ENCODE measurements at places on chromosomes 3 and 15.

DNA sequence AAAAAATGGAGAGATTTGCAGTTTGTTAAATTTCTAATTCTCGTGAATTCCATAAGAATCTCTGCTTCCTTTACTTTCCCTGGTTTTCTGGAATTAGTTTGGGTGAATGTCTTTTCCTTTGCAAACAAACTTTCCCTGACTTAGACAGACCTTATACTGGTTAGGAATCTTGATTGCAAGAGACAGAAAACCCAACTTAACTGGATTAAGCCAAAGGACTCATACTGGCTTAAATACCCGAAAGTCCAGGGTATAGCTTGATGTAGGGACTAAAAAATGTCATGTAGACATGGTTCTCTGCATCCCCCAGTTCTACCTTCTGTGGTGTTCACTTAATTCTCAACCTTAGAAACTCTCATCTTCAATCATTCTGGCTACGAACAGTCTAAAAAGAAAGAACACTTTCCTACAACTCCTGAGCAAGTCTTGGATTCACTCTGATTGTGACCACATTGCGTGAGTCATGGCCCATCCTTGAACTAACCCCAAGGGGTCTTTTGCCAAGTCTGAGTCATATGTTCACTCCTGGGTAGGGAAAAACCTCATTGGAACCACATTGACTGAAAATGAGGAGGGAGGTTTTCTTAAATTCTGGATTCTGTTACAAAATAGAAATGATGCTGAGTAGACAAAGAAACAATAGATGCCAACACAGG, 136.0 kb upstream of the DAZL start:
- DNase-seq, result no peak

- DNase-seq, result no peak
Observed at GRCh38 chr3:25385807-25386460, 42.1 kb upstream of the RARB start.

- no peak for DNase-seq
Observed at GRCh38 chr15:98727115-98728040, 79.0 kb downstream of the IGF1R start.

- peak; percentile 29 for DNase-seq
Observed at GRCh38 chr3:184354121-184354728, 7.2 kb downstream of the CLCN2 start.

DNA sequence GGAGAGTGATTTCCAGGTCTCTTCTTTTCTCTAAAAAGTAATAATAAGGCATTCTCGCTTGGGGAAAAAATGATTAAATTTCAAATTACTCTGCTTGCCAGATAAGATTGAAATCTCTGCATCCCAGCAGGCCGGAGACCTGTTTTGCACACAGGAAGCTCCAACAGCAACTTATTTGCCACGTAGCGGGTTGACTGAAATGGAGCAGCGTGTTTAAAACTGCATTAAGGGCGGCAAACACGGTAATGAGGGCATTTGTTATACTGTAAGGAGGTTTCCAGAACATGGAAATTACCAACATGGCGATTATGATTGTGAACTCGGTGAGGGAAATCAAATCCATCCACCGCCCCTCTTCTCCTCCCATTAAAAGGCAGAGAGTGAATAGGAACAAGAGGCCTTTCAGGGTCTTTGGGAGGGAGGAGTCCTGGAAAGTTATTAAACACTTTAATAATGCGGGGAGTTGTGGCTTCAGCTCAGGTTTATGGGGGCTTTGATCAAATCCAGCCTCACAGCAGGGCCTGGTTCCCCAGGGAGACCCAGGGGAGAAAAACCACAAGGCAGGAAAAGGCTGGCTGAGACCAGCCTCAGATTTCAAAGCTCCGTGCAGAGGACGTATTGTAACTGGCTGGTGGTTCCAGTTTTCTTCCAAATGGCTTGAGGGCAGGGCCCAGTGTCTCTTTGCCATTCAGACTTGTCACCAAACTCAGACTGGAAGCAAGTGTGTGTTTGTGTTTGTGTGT, 242.3 kb downstream of the TLE3 start:
- no peak for DNase-seq

DNA sequence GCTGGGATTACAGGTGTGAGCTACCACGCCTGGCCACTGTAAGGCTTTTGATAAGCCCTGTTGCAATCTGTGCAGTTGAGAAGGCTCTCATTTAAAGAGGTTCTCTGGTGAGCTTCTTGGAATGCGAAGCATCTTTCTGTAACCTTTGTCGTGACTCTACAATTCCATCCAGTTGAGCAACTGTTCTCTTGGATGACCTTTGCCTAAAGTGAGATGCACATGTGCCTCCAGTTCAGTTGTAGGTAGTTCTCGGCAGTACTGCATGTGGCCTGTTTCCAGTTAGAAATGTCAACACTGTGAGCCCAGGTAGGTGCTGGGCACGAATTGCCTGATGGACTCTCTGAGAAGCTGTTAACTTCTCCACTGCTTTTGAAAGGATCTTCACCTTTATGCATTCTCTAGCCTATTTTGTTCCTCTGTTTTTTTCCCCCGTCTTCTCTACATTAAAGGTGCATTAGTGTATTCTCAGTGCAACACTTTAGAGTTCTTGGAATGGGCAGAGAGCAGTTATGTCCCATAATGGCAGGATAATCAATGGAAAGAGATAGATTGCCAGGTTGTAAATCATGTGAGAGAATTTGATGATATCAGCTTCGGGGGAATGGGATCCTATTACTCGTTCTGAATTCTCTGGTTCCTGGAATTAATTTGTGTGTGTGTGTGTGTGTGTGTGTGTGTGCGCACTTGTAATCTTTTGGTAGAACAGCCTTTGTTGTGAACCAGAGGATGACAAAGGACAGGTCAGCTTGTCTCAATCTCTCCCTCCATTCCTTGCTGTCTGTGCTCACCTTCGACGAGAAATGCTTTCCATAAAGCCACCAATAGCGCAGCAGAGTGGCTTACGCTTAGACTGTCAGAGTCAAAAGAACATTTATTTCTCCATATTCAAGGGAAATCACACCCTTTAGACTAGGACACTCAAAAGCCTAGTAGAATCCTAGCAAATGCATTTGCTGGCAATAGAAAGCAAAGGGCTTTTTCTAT, 51.1 kb downstream of the PTPRG start:
- no peak for DNase-seq

GRCh38 chr3:23036728-23037127, 166.4 kb upstream of the UBE2E2 start:
- DNase-seq, result no peak

GRCh38 chr15:71396536-71397125, 281.4 kb downstream of the THSD4 start:
- no peak for DNase-seq

DNA sequence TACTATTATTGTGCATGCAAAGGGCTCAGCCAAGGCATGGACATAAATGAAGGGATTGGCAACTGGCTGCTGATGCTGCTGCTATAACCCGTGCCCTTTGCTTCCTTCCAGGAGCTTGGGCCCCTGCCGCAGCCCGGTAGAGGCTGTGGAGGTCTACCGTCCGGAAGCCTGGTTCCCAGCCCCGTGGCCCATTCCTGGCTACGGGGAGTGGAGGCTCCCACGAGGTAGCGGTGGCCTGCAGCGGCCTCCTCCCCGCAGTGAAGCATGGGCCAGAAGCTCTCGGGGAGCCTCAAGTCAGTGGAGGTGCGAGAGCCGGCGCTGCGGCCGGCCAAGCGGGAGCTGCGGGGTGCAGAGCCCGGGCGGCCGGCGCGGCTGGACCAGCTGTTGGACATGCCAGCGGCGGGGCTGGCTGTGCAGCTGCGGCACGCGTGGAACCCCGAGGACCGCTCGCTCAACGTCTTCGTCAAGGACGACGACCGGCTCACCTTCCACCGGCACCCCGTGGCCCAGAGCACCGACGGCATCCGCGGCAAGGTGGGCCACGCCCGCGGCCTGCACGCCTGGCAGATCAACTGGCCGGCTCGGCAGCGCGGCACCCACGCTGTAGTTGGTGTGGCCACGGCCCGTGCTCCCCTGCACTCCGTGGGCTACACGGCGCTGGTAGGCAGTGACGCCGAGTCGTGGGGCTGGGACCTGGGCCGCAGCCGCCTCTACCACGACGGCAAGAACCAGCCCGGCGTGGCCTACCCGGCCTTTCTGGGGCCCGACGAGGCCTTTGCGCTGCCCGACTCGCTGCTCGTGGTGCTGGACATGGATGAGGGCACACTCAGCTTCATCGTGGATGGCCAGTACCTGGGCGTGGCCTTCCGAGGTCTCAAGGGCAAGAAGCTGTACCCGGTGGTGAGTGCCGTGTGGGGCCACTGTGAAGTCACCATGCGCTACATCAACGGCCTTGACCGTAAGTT, 15.0 kb downstream of the SPSB4 start:
- DNase-seq, result no peak

DNA sequence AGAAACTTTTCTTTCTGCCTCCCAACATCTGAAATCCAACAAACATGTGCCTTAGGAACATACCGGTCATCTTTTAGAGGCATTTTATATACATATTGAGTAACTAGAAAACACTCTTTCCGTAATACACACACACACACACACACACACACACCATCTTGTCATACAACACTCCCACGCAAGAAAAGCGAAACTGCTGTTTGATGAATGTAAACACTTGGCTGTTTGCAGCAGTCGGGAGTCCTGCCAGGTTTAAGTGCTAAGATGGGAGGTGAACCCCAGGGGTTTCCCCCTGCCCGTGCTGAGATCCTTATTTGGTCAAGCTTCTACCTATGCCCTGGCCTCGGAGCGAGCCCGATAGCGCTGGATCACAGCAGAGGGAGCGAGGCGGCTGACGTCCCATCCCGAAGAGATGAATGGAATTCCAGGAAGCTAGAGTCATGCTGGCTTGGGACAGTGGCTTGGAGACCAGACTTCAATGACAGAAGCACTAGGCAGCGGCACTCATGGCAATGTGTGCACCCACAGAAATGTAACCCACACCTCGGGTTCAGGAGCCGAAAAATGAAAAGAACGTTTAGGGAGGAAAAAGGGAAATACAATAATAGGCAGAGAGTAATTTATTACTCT, 1.3 kb upstream of the THBS1 start:
- DNase-seq, result no peak

DNA sequence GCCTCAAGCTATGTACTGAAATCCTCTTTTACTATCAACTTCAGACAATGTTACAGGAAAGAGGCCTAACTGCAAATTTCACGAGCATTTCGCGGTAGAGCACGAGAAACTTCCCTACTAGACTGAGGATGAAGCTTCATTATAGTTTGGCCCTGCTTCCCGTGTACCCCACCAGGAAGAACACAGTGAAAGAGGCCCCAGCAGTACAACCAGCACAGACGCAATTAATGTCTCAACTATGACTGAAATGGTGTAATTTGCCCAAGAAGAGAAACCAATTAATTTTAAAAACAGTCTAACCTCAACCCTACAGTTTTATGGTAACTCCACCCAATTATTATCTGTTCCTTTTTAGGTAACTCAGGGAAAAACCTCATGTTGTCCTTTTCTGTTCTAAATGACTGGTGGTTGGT, 12.1 kb downstream of the CHSY1 start:
- no peak for DNase-seq

GRCh38 chr3:95627697-95628096, 1186.7 kb upstream of the EPHA6 start:
- no peak for DNase-seq

- no peak for DNase-seq
Observed at GRCh38 chr15:48963524-48964113, at the start of gene SHC4. Gene SHC4 (minus strand): TSS chr15:48963919. CDS start chr15:48963015, 904 bp downstream.

GRCh38 chr3:190096345-190096744, 24.4 kb downstream of the P3H2 start:
- no peak for DNase-seq

- DNase-seq, result no peak
Observed at GRCh38 chr3:134287512-134287911, 36.9 kb upstream of the RYK start.

- no peak for DNase-seq
Observed at GRCh38 chr3:68706096-68706495, 226.3 kb downstream of the TAFA4 start.

DNA sequence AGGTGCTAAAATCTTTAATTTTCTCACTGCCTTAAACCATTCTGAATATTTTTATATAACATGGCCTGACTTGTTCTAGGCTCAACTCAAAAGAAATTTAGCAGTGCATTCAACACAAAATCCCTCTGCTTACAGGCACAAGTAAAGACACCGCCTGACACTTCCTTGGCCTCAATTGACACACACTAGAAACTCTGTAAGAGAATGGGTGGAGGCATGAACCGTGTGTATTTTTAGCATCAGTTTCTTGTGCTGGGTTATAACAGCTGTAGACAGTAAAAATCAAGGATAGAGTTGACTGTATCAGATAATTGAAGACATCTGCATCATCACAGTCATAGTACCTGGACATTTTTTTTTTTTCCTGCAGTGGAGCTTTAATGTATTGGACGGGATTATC, 54.3 kb downstream of the SLC9A9 start:
- no peak for DNase-seq

GRCh38 chr3:3065876-3066275, 44.3 kb downstream of the IL5RA start:
- DNase-seq, result no peak

DNA sequence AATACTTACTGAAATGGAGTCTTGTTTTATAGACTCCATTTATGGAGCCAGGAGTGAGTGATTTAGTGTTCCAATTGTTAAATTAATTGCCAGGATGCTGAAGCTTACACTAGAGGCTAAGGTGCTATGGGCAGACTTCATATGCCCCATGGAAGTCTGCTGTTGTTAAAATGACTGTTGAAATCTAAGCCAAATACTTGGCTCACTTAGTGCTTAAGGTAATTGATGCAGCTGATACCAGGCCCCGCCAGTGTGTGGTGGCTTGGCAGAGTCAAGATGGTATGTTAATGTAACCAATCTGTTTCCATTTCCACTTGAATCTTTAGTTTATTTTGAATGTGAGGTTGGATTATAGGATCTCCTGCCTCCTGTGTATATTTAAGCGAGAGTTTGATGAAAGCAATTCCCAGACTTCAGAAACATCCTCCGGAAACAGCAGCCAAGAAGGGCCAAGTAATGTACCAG, 187.1 kb downstream of the ITPR1 start:
- DNase-seq, result no peak

DNA sequence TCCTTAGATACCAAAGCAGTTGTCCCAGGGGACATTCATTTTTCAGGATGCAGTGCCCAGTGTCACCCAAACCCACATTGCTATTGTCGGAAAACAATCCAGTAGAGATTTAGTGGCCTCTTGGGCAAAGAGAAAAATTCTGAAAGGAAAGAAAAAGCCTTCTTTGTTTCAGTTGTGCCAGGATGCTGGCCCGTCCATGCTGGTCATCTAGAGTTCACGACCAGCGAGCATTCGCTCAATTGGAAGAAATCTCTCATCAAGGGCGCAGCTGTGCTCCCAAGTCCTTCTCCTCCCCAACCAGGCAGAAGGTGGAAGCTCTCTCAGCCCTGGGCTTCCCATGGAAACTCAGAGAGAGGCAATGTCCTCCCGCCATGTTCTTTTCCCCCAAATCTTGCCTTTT, 123.7 kb downstream of the MTHFS start:
- DNase-seq, result no peak

GRCh38 chr3:190597291-190597690, 83.4 kb downstream of the IL1RAP start:
- no peak for DNase-seq

DNA sequence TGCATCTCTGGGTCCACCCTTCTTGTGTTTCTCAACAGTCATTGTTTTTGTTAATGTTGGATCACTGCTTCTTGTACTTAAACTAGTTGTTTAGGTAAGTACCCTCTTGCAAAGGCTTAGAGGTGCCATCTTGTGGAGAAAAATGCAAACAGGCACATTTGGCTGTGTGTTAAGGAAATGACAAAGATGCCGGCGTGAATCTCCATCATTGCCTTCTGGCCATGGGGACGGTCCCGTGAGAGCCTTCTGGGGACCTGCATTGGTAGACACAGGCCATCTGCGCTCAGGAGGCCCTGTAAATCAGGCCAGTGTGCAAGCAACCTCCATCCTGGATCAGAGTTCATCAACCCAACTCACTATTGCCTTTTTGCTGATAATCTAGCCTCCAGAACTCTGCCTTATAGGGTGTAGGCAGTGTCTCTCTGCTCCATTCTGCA, 158.6 kb upstream of the NR2E3 start:
- no peak for DNase-seq

GRCh38 chr3:80000022-80000421, 232.2 kb upstream of the ROBO1 start:
- DNase-seq, result no peak
